ENCODE measurements at places on chromosomes 1 and 21. TPM values are rescaled to one million over a fixed set of nuclear protein-coding genes. Genes with fewer than 3 reads are reported as not detected.

Gene TNFSF4
- 1.3 TPM for total RNA-seq

- H3K4me3 ChIP-seq: no peak overlapping the region
- no peak for DNase-seq
- H3K36me3 ChIP-seq: no peaks in the 10 kb centered on the region
- no peaks in the 10 kb centered on the region for H3K27me3 ChIP-seq
- no peaks in the 10 kb centered on the region for H3K4me1 ChIP-seq
- H3K27ac ChIP-seq: no peak overlapping the region
Observed at GRCh38 chr1:188822248-188822647, 1655.4 kb downstream of the BRINP3 start.

GRCh38 chr1:50305808-50306207 is 117.4 kb downstream of the DMRTA2 start:
- no peak overlapping the region for H3K4me3 ChIP-seq
- no peaks in the 10 kb centered on the region for H3K4me1 ChIP-seq
- no peak for DNase-seq
- no peak overlapping the region for H3K27ac ChIP-seq

DNA sequence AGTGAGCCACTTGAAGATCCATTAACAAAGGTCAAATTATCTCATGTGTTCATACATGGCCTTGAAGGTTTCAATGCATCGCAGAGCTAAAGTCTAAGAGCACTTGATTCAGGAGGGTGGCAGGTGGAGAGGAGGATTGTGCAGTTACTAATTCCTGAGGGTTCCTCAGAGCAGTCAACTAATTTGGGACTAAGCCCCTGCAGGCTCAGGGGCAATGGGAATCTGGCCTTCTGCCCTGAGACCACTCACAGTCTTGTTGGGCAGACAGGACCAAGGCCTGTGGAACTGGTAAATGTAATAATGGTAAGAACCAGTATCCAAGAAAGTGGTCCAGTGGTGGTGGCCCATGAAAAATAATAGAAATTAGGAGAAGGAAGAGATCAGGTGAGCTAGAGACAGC is 127.4 kb upstream of the HMGB4 start:
- H3K4me1 ChIP-seq: no peaks in the 10 kb centered on the region
- no peak overlapping the region for H3K27ac ChIP-seq
- no peaks in the 10 kb centered on the region for H3K27me3 ChIP-seq

DNA sequence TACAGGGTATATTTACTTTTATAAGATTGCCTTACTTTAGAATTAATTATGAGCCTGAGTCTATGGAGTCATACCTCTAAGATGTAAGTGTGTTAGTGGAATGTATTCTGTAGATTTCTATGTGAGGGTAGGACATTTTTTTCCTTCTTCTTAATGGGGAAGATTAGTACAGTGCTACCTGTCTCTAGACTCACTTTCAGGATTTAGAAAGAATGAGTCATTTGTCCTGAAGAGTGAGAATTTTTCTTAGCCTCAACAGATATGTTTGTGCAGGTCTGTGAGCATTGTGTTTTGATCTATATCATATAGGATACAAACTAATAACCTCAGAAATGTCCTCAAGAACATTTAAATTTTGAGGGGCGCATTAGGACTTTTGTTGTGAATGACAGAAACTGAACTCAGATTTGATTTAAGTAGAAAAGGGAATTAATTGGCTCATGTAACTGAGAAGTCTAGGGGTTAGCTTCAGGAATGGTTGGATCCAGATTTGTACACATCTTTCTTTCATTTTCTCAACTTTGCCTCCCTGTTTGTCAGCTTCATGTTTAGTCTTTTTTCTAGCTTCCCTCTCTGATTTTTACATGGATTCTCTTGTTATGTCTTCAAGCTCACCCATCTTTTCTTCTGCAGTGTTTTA is 45.3 kb downstream of the TTC3 start:
- no peak overlapping the region for H3K4me3 ChIP-seq
- no peaks in the 10 kb centered on the region for H3K27me3 ChIP-seq
- no peak overlapping the region for H3K27ac ChIP-seq
- peaks cover 10% of the 10 kb centered on the region for H3K4me1 ChIP-seq
- H3K36me3 ChIP-seq: no peaks in the 10 kb centered on the region

Data from body of pancreas (tissue), 4 donors.